ENCODE measurements at places on chromosomes 16 and 17.

DNA sequence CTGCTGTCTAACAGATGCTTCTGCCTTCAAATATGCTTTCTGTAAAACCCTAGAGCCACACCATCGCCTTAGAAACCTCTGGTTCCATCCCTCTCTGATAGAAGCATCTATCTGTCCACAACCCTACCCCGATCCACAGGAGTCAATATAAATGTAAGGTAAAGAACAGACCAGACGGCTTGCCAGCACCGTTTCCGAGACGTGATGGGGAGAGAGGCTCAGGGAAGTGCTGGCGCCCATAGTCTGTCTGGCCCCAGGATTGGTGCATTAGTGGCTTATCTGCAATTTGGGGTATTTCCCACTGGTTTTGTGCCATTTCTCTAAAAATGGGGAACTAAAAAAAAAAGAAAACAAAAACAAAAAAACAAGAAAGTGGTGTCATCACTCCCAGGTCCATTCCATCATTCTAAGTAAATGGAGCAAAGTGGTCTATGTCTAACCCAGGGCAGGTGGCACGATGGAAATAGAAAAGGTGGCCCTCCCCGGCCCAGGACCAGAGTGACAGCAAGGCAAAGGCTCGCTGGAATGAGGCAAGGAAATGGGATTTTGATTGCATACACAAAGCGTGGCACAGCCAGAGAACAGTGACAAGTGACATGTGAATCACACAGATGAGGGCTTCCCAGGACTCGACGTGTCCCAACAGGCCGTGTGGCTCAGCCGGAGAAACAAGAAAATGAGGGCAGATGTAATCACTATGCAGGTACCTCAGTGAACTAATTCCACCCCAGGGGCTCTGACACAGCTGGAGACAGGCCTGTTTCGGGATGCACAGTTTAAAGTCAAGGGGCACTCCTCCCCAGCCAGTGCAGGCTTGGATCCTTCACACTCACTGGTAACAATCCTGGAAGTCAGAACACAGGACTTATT lies 125.6 kb downstream of the GAS7 start:
- DNase-seq: no peak

- no peak for DNase-seq
Measured at GRCh38 chr17:45139533-45139920, 4.0 kb downstream of the ACBD4 start.

DNA sequence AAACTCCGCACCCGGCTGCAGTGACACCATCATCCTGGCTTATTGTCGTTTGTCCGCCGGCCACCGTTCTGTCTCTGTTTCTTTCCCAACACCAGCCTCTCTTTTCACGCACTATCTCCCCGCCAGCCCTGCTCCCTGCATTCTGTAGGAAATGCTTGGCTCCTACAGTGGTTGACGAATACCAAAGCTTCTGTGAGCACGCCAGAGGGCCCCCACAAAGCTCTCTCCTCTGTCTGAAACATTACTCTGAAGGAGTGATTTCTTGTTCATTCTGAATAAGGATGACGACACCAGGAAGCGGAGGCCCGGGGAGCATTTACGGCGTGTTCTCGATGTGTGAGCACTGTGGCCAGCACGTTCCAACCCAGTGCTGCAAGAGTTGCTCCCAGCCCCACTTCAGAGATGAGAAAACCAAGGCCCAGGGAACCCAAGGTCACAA lies 58.8 kb downstream of the ADCY9 start:
- DNase-seq: no peak

GRCh38 chr16:169014-169413 lies 3.2 kb downstream of the HBM start:
- no peak for DNase-seq

DNA sequence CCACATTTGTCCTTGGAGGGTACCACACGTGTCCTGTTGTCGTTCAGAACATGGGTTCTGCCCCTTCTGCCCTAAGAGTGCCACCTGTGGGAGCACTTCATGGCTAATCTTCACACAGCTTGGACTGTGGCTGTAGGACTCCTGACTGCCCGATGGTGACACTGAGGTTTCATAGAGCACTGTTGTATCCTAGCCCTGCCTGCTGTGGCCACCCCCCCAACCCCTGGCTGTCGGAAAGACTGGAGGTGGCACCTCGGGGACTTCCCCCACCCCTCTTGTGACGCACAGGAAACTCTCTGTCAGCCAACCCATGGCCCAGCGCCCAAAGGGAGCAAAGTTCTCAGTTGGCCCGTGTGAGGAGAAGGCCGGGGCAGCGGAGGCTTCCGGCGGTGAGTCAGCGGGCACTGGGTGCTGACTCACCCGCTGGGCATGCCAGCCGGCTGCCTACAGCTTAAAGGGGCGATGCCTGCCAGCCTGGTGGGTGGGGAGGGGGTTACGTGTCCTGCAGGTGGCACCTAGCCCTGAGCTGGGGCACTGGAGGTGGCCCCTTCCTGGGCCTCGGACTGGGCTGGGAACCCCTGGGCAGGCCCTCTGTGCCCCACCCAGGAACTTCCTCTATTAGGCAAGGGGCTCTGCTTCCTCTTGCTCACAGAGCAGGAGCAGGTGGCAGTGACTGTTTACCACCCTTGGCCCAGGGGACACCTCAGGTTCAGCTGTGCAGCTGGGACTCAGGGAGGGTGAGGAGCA lies 3.4 kb downstream of the MAP2K3 start:
- peak; percentile 76 for DNase-seq

DNA sequence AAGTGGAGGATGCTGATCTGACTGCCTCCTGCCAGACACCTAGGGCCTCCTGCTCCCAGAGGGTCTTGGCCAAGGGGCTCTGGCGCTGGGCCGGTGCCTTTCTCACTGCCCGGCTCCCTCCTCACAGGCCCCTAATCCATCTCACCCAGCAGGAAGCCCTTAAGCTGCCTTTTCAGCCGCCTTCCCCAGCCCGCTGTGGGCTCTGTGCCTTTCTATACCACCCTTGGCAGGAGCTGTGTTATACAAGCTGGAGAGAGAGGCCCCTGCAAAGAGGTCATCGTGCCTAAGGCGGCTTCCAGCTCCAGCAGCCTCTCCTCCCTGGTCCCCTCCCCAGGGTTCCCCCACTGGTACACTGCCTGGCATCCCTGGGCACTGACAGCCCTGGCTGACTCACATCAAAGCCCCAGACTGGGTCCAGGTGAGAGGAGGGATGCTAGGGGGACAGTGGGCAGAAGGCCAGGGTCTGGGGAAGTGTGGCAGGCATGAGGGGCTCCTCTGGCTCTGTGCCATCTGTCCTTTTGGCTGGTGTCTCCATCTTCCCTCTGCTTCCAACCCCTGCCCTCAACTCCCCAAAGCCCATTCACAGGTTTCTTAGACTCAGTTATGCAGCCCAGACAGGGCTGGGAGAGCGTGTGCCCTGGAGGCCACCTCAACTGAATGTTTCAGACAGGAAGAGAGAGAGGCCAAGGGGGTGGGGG lies 15.3 kb upstream of the FZD2 start:
- no peak for DNase-seq

DNA sequence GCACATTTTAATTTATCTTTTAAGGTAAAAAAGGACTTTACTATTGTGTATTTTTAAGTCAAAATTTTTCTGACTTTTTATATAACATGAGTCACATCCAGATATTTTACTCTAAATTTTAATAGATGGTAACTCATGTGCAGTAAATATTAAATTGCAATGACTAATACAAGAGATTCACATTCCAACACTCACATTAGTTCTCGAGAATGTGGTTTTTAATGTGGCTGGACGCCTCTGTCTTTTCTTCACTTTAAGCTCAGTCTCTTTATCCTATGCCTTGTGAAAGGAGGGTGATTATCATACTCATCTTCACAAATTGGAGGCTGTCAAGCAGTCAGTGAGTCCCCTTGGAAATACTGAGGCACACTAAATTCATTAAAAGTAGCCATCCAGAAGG lies 315.6 kb downstream of the HS3ST3B1 start:
- no peak for DNase-seq

- DNase-seq: no peak
Measured at GRCh38 chr17:19361944-19362276, 613 bp downstream of the B9D1 start.

DNA sequence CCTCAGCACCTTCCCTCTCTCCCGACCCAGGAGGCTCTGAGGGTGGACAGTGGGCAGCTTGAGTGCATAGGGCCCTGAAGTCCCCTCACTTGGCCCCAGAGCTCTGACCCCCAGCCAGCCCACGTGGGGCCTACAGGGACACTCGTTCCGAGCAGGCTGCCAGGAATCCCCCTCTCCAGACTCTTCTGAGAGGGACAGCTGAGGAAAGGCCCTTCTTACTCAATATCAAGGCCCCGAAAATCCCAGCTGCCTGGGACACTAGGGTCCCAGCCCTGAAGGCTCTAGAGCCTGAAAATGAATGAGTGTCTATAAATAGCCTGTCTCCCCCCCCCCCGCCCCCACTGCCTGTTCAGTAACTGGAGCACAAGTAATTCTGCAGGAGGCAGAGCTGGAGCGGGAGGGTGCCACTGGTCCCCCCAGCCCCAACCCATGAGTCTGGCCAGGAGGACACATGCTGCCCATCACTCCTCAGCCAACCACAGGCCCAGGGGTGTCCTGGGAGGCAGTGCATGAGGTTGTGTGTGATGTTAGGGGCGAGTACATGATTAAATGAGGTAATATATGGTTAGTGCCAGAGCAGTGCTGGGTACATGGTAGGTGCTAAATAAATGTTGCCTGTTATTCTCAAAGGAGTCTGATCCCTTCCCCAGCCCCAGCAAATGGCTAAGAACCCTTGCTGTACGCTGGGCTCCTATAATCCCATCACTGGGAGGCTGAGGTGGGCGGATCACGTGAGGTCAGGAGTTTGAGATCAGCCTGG lies 11.6 kb downstream of the ADAM11 start:
- no peak for DNase-seq

DNA sequence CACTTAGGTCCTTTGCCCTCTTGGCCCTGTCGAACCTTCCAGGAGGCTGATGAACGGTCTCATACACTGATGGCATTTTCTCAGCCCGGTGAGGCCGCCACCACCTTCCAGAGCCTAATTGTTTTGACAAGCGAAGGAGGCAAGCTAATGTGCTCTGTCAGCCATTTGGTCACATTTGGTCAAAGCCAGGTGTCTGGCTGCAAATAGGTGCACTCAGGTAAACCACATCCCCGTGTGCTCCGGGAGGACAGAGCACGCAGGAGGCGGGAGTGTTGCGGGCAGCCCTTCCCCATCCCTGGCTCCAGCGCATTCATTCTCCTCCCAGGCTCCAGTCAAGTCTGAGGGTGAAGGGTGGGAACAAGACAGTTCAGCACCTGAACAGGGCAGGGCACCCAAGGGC lies 240.1 kb downstream of the MSI2 start:
- DNase-seq: no peak

GRCh38 chr17:9537177-9537776 lies 38.3 kb downstream of the STX8 start:
- no peak for DNase-seq

DNA sequence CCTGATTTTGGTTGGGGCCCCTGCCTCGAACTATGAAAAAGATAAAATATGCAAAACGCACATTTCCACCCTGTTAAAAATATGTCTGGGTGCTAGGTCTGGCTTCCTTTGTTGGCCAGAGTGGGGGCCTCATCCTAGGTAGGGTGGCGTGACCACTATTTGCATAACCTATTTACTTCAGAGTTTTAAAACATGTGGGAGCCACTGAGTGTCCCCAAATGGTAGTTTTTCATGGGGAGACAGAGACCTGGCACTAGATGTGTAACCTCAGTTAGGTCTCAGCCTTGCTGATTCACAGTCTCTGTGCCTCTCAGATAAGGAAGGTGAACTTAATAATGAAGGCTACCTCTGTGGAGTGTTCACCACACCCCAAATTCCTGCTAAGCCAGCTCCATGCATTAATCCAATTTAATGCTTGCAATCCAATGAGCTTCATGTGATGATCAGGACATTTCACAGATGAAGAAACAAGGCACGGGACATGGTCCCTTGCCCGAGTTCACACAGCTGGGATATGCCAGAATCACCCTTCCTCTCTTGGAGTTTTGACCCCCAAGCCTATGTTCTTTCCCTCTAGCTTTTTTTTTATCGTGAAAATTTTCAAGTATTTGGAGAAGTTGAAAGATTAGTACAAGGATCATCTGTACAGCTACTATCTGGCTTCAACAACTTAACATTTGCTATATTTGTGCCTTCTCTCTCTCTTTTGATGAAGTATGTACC lies 103.4 kb downstream of the IRF8 start:
- DNase-seq: no peak

GRCh38 chr16:78415669-78416068 lies 316.2 kb downstream of the WWOX start:
- no peak for DNase-seq

- DNase-seq: no peak
Measured at GRCh38 chr17:39219647-39220154, 6.0 kb downstream of the STAC2 start.

- no peak for DNase-seq
Measured at GRCh38 chr17:34820248-34820801, 140.9 kb downstream of the CCT6B start.

GRCh38 chr16:28237754-28238357 lies 26.1 kb upstream of the XPO6 start:
- DNase-seq: no peak

DNA sequence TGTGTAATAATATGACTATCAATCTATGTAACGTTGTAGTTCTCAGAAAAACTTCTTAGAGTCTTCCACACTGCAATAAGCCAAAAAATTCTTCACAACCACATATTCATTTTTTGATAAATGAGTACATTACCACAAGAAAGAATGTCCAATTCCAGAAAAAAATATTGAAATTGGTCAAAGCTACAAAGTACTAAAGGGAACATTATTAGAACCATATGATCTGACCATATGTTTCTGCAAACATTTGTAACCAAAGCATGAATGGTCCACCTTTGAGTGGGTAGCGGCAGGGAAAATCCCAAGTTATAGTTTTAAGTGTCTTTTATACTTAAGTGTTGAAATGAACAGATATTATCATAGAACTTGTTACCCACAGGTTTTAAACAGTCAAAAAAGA lies 71.7 kb upstream of the NACA2 start:
- no peak for DNase-seq

DNA sequence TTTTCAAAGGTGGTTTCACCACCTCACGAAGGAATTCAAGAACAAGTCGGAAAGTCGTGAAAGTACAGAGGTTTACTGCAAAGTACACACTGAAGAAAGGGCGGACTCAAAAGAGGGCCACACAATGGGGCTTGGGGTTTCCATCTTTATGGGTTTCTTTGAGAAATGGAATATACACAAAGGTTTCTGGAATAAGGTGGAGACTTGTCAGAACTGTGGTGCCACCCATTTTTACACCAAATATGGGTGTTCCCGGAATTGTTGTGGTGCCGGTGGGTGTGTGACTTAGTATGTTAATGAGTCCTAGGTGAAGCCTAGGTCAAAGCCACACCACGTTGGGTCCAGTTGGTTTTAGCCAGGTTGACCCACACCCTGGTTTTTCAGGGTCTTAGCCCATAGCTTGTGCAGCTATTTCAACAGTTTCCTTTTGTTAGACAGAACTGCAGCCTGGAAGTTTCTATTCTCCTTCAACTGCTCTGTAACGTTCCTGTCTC lies 567 bp upstream of the GCSH start:
- DNase-seq: no peak

- no peak for DNase-seq
Measured at GRCh38 chr17:48546924-48547807, 2.3 kb upstream of the HOXB2 start.

DNA sequence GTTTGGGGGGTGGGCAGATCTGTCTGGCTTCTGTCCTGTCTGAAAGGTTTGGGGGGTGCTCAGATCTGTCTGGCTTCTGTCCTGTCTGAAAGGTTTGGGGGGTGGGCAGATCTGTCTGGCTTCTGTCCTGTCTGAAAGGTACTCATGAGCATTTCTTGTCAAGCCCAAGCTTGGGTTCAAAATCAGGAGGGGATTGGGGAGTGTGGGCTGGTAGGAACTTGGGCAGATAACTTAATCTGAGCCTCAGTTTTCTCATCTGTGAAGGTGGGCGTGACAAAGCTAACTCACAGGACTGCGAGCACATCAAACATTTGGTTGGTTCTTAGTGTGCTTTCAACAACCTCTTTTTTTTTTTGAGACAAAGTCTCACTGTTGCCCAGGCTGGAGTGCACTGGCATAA lies 35.2 kb downstream of the HAPSTR1 start:
- no peak for DNase-seq

All from NCI-H1436 (cell line).